ENCODE measurements at places on chromosomes 6 and 20.

DNA sequence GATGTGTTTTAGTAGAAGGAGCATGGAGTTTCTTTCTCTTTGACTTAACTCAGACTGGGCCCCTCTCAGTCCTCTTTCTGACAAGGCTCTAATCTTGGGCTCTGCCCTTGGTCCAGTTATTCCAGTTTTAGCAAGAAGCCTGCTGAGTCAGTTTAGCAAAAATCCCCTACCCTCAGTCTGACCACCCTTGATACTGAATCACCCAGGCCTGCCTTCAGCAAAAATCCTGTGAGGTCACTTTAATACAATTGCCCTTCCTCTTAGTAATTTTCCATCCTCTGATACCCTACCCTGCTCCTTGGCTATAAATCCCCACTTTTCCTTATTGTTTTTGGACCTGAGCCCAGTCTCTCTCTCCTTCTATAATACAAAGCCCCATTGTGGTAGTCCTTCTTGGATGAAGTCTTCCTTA, 326.7 kb upstream of the NOX3 start:
- no peak for DNase-seq

- DNase-seq = no peak
These were observed 348.1 kb upstream of the CITED2 start for GRCh38 chr6:139722530-139722929.

DNA sequence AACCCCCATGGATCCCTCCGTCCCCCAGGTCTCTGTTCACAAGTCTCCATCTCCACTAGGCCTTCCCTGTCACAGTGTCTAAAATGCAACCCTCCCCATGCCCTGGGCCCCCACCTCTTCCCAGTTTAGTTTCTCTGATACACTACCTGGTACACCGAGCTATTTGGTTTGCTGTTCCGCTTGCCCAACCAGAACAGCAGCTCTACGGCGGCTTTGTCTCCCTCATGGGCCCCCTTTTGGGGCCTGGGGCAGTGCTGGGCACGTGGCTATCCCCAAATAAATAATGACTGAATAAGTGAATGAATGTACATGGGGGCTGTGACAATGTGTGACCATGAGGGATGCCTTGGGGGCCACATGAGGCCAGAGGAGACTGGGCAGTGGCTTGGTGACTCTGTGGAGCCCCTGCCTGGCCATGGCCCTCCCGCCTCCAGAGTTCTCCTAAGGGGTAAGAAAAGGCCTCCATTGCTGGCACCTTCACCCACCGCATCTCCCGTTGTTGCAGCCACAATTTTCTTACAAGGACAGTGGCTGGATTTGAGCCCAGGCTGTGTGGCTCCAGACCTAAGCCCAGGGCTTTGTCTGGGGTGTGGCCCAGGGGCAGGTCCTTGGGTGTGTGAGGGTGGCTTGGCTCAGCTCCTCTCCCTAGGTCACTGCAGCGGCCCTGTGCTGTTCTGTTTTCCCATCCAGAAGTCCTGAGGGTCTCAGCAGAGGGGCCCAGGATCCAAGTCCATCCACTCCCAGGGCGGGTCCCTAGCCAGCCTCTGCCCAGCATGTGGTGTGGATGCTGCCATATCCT, 408.5 kb upstream of the SULF2 start:
- DNase-seq = no peak

- DNase-seq = no peak
These were observed 97.9 kb downstream of the RCAN2 start for GRCh38 chr6:46393161-46393939.

DNA sequence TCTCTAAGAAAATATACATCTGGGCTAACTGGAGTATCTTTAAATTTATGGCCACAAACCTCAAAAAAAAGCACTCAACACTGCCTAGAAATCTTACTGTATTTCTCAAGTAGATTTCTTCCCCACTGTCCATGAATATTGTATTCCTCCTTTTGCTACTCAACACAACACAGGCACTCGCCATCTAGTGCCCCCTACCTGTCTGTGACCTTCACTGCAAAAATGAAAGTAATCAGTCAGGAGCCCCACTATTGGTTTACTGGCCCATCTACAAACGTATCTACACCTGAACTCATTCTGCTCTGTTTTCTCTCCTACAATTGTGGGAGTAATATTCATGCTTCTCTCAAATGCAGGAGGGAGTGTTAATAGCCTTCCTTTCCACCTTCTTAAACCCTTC, 58.3 kb downstream of the LY86 start:
- no peak for DNase-seq

DNA sequence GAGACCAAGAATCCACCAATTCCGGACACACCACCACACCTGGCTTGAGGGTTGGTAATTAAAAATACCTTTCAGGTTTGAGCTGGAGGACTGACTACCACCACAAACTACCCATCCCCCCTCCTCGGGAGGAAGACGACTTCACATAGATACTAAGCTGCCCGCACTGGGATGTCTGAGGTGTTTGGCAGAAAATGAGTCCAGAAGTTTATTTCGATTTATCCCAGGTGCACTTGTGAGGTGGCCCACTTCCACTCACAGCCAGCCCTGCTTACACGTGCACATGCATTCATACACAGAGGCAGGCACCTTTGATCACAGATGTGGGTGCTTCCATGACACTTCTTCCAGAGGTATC, 187.1 kb downstream of the ID4 start:
- DNase-seq = no peak

DNA sequence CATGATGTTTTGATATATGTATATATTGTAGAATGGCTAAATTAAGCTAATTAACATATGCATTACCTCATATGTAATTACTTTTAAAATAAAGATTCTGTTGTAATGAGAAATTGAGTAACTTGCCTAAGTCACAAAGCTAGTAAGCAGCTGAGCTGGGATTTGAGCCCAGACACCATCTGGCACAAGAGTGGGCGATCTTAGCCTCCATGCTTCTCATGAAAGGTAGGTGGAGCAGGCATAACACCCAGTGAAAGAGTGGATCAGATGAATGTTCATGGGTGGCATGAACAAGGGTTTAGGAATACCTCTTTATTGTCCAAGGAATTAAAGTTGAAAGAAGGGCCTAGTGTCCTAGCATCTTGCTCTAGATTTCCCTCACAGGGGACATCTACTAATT, 365.4 kb downstream of the TFAP2B start:
- DNase-seq = no peak

GRCh38 chr6:159929819-159930218, 39.0 kb downstream of the MAS1 start:
- DNase-seq = peak; percentile 57

GRCh38 chr6:71608646-71609045, 277.7 kb upstream of the RIMS1 start:
- DNase-seq = no peak

GRCh38 chr6:152271776-152272464, 365.2 kb downstream of the SYNE1 start:
- no peak for DNase-seq

- DNase-seq = no peak
These were observed 20.7 kb upstream of the DST start for GRCh38 chr6:56663344-56663743.

DNA sequence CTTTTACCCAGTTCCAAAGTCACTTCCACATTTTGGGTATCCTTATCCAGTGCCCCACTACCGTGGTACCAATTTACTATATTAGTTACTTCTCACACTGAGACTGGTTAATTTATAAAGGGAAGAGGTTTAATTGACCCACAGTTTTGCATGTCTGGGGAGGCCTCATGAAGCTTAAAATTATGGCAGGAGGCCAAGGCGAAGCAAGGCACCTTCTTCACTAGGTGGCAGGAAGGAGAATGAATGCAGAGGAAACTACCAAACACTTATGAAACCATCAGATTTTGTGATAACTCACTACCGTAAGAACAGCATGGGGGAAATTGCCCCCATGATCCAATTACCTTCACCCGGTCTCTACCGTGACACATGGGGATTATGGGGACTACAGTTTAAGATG, 106.7 kb upstream of the SAMD5 start:
- no peak for DNase-seq

DNA sequence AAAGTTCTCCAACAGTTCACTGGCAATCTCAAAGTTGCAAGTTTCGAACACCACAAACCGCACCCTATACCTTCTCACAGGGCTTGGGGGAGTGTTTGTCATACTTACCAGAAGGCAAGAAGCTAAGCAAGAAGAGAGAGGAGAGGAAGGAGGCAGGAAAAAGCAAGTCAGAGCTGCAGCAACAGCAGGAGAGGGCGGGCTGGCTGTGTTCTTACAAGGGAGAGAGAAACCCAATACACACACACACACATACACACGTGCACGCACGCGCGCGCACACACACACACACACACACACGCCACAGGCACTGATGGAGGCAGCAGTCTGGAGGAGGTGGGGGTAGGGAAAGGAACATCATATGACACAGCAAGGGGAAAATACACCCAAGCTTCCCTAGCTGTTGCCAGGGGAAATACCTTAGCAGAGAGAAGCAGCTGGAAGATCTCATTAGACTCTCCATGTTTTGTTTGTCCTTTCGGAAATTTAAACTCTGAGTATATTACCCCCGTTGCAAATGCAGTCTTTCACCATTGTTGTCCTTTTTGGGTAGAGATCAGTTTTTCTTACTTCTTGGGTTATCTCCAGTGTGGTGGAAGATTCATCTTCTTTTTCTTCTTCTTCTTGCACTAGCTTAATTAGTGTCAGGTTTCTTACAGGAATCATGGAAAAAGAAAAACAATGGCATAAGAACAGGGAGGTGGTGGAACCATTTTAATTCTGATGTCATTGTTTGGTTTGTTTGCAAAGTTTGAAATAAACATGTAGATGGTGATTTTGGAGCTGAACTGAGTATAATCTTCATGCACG, at the start of gene TXLNB:
TSS of gene TXLNB (minus strand) at position 186 of the 807 bp plus-strand sequence. CDS start 3,099 bp downstream, outside the sequence.
- no peak for DNase-seq

GRCh38 chr6:3990692-3991491, 88.0 kb downstream of the FAM217A start:
- peak; percentile 14 for DNase-seq

DNA sequence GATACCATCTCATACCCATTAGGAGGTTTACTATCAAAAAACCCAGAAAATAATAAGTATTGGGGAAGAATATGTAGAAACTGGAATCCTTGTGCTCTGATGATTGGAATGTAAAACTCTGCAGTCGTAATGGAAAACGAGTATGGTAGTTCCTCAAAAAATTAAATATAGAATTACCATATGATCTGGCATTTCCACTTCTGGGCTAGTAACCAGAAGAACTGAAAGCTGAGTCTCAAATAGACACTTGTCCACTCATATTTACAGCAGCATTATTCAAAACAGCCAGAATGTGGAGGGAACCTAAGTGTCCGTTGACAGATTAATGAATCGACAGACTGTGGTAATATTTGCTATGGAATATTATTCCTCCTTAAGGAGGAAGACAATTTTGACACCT, 44.3 kb downstream of the FOXC1 start:
- DNase-seq = no peak

- no peak for DNase-seq
These were observed 27.0 kb downstream of the SNAI1 start for GRCh38 chr20:50009521-50010454.

DNA sequence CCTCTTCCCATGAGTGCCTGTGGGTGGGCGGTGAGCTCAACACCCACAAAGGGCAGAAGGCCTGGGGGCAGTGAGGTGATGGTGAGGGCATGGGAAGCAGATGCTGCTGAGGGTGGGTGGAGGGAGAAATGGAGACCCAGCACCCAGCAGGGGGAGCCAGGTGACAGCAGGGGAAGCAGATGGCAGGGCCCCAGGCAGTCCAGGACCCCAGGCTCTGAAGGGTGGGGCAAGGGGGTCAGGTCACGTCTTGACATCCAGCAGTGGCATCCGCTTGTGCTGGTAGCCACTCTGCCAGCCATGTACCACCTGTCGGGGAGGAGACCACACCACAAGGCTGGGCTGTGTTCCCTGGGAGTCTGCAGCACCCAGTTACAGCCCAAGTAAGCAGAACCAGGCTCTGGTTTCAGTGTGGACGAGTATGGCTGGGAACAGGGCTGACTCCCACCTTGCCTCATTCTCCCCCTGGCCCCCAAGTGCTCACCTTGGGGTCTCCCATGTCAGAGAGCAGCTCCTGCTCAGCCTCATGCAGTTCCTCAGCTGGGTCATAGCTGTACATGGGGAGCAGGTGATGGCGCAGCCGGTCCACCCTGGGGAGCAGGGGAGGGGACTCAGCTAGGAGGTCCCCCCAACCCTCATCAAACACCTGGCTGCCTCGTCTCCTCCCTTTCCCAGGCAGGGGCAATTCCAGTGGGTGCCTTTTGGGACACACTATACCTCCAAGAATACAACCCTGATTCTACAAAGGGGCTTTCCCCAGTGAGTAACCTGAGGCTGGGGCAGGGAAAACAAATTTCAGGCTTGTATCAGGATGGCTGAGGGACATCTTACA, 2.0 kb downstream of the SMIM29 start:
- DNase-seq = no peak

DNA sequence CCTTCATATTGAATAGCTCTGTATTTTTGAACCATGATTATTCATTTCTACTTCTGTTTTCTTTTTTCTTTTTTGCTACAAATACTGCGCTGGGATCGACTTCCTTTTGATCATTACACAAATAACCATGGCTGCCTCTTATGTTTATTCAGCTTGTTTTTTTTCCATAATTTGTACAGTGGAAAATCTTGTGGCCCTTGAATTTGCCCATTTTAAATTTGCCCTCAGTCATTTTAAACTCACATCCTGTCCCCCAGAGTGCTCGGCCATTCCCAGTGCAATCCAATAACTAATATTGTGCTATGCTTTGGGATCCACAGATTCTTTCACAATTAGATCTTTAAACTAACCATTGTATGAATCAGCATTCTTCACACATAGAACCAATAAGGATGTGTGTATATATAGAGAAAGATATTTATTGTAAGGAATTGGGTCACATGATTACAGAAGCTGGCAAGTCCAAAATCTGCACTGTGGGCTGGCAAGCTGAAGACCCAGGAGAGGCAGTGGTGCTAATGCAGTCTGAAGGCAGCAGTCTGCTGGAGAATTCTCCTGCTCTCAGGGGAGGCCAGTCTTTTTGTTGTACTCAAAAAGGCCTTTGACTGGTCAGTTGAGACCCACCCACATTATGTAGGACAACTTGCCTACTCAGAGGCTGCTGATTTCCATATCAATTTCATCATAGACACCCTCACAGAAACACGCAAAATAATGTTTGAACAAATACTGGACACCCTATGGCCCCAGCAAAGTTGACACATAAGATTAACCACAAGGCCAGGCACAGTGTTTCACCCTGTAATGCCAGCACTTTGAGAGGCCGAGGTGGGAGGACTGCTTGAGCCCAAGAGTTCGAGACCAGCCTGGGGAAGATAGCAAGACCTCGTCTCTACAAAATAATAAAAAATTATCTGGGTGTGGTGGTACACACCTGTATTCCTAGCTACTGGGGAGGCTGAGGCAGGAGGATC, 147.1 kb downstream of the MTHFD1L start:
- DNase-seq = no peak

DNA sequence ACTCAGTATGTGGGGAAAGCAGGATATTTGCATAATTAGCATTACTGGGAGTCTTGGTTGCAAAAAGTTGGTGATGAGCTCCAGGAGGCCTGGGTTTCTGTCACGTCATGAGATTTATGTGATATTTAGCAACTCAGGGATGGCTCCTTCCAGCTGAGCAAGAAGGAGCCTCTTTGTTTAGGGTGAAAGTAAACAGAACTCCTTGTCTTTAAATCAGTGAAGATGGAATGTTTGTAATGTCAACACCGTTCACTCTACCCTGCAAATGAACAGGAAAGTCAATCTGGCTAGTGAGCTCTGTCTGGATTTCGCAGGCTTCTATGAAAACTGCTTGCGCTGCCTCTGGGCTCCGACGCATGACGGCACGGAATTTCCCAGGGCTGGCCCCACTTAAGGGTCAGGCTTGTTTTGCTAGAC, 86.9 kb downstream of the PXDC1 start:
- DNase-seq = peak; percentile 17

GRCh38 chr20:55437798-55438415, 567.4 kb downstream of the CBLN4 start:
- DNase-seq = no peak

All from NCI-H187 treated with DMSO at 0.1 percent for 48 hours (cell line).